ENCODE measurements at places on chromosomes 11 and 22.
A peak's percentile ranks its signal among the peaks of the same experiment; 100 is the strongest.

- DNase-seq: no peak
These were observed 46.2 kb downstream of the SHANK2 start for GRCh38 chr11:71206186-71206585.

GRCh38 chr22:28358312-28358711, 321.3 kb downstream of the TTC28 start:
- no peak for DNase-seq

DNA sequence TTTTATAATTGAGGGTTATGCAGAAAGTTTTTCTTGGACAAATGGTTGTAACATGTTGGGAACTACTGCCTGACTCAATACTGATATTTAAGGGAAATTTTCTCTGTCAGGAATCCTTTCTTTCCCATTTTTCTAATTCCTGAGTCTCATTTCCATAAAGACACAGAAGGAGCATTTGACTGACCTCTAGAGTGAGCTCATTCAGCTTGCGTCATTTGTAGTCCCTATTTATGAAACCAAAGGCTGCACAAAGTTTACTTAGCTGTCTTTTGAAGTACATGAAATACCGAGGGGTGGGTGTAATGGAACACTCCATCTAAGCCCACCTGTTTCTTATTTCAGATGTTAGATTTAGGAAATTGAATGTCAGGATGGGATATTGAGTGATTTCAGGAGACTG, 359.5 kb upstream of the C11orf87 start:
- DNase-seq: peak; percentile 61

DNA sequence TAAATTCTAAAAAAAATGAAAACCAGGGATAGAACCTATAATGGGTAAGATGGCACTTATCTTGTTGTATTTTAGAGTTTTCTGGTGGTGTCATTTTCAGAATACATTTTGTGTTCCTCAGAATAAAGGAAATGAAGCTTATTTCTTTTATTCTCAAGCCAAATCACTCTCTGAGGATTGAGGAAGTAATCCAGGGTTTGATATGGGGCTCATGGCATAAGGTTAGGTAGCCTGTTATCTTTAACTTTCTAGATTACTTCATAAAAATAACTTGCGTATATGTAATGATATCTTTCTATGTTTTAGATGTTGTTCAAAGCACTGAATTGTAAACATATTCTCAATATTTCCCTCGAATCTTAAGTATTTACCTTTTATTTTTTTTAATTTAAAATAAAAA, 33.5 kb downstream of the PDE3B start:
- DNase-seq: no peak

- peak; percentile 43 for DNase-seq
These were observed 98.8 kb downstream of the MPPED2 start for GRCh38 chr11:30487200-30487898.

GRCh38 chr11:67645521-67646461, 4.7 kb downstream of the ACY3 start:
- DNase-seq: no peak

GRCh38 chr11:15663777-15664218, 549.1 kb downstream of the INSC start:
- DNase-seq: no peak

GRCh38 chr11:11898648-11899047, 56.9 kb downstream of the USP47 start:
- DNase-seq: no peak
